ENCODE measurements at places on chromosomes 13 and 19. TPM values are rescaled to one million over a fixed set of nuclear protein-coding genes. Genes with fewer than 3 reads are reported as not detected.

The LYL1 gene
- 10.1 TPM for polyA plus RNA-seq

The SPIB gene
- polyA plus RNA-seq: 0.60 TPM

The ZNF625 gene
- polyA plus RNA-seq: 11.4 TPM

The CYP4F12 gene
- polyA plus RNA-seq: 11.4 TPM

The OVOL3 gene
- 0.34 TPM for polyA plus RNA-seq

The ZNF681 gene
- 6.8 TPM for polyA plus RNA-seq

The OR7A5 gene
- polyA plus RNA-seq: not detected

The PSG6 gene
- not detected for polyA plus RNA-seq

The ATXN8OS gene
- polyA plus RNA-seq: 0.14 TPM

The HIF3A gene
- polyA plus RNA-seq: 199 TPM

The STX10 gene
- 72.4 TPM for polyA plus RNA-seq

The SIGLEC8 gene
- polyA plus RNA-seq: not detected

The INSL3 gene
- polyA plus RNA-seq: 0.21 TPM

The CEACAM19 gene
- polyA plus RNA-seq: 15.5 TPM

The LILRB5 gene
- 3.3 TPM for polyA plus RNA-seq

The CYP4F11 gene
- polyA plus RNA-seq: not detected

The PRTN3 gene
- 1.5 TPM for polyA plus RNA-seq

The ZNF829 gene
- 7.6 TPM for polyA plus RNA-seq

The ERICH6B gene
- polyA plus RNA-seq: 3.3 TPM

The FCAR gene
- polyA plus RNA-seq: 0.74 TPM

The GNG7 gene
- polyA plus RNA-seq: 4.8 TPM

The NAPSA gene
- 21.2 TPM for polyA plus RNA-seq

The FPR3 gene
- polyA plus RNA-seq: 0.84 TPM

The ZNF442 gene
- 6.4 TPM for polyA plus RNA-seq

The PDX1 gene
- polyA plus RNA-seq: not detected
